ENCODE measurements at places on chromosomes 11 and 22.

GRCh38 chr22:30647536-30647935, 12.0 kb downstream of the SLC35E4 start:
- ATAC-seq: no peak

- no peak for ATAC-seq
These were observed 20.2 kb downstream of the MPPED1 start for GRCh38 chr22:43431808-43432554.

GRCh38 chr11:117314840-117315239, 1.2 kb downstream of the BACE1 start:
- ATAC-seq: no peak

- ATAC-seq: no peak
These were observed 75.5 kb downstream of the MRTFA start for GRCh38 chr22:40560994-40561515.

DNA sequence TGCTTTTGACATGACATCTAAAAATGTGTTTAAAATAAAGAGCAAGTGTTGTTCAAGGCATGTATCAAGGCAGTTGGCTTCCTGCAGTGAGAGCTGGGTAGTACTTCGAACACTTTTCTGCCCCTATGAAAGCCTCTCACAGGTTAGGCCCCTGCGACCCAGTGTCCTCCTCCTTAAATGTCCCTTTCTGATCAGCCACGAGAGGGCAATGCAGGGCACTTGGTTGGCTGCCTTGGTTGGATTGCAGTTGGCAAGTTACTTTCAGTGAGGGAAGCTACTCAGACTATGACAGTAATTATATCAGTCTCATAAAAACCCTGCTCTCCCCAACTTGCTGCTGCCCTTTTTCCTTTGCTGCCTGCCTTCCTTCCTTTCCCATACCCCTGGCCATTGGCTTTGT, 743.8 kb downstream of the NTM start:
- ATAC-seq: no peak

Measured in gastroesophageal sphincter (tissue), 4 donors.